ENCODE measurements at places on chromosomes 3 and 15.

- DNase-seq: no peak
These were observed 286.2 kb upstream of the UBE2E1 start for GRCh38 chr3:23519314-23520208.

DNA sequence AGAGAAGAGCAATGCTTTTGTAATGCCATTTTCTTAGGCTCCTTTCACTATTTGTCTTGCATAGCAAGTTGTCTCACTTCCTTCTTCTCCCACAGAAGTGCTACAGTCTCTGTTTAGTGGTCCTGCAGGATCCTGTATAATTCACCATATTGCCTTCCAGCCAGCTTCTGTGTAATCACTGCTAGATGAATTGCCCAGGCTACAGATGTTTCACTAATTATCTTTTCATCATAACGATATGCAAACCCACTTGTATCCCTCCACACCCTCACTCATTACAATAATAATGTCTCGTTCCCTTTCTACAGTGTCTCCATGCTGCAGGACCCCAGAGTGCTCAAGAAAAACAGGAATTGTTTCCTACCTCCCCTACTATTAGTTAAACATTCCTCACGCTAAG, 402.9 kb downstream of the TBL1XR1 start:
- no peak for DNase-seq

DNA sequence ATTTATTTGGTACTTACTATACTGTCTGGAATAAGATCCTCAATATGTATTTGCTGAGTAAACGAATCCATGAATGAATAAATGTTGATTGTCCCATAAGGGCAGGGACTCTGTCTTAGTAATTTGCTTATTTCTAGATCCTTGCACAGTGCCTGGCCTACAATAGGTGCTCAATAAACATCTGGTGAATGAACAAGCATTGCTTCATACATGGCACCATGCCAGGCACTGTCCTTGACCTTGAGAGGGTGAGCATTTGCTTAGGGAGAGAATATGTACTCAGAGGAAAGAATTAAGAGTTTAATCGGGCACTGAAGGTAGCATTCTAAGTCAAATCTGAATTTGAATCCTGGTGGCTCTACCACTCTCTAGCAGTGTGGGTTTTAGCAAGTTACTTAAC, 282.1 kb downstream of the THSD4 start:
- no peak for DNase-seq

- no peak for DNase-seq
These were observed 705.5 kb downstream of the DIPK2A start for GRCh38 chr3:144677103-144677502.

- no peak for DNase-seq
These were observed 56.3 kb upstream of the ITGA11 start for GRCh38 chr15:68488290-68488689.

- no peak for DNase-seq
These were observed 46.0 kb downstream of the UBE3A start for GRCh38 chr15:25392806-25393205.

GRCh38 chr3:186360779-186361178, 1.3 kb downstream of the DGKG start:
- peak; percentile 56 for DNase-seq

DNA sequence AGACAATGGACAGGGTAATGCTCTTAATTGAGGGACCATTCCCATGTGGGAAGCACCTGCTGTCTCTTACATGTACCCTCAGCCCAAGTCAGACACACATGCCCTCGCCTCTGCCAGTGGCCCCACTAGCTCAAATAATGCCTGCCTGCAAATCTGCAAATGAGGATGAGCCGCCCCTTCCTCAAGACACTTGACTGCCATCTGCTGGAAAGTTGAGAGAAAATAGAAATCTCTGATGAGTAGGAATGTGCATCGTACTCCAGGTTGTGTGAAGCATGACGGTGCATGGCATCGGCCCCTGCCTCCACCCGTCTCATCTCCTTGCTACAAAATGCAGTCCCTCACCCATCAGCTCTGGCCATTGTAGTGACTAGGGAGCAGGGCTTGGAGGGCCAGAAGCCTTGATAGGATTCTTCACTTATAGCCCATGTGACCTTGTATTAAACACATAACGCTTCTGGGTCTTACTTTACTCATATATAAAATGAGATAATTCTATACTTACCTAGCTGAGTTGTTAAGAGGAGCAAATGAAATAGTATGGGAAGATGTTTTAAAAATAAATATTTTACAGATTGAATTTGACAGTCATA, 6.3 kb upstream of the SCN5A start:
- no peak for DNase-seq

All from dorsolateral prefrontal cortex (tissue), 122 donors.